CD8-positive, alpha-beta memory T cell (primary cell): ENCODE measurements at places on chromosomes 3 and 15.

GRCh38 chr3:14289590-14290461, 111.2 kb downstream of the LSM3 start:
- DNase-seq = no peak

DNA sequence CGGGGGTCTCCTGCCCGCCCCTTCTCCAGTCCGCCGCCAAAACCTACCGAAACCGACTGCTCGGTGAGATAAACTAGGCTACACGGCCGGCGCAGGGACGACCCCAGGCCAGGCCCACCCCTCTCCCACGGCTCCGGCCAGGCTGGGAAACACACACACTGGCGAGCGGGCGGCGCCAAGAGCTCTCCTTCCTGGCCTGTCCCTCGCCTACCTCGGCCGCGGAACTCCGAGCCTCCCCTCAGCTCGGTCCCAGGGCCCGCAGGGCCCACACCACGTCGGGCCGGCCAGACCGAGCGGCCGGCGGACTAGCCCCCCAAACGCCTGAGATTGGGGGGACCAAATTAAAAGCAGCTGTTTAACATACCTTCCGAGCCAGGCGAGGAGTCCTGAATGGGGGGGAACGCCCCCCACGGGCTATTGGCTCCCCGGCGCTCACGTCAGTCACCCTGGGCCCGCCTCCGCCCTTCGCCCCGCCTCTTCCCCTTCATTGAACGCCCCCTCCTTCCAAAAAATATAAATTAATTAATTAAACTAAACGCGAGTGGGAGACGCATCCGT, 4.0 kb upstream of the SIN3A start:
- peak; percentile 93 for DNase-seq

- no peak for DNase-seq
These were observed 159.4 kb upstream of the SMAD3 start for GRCh38 chr15:66905954-66906353.

DNA sequence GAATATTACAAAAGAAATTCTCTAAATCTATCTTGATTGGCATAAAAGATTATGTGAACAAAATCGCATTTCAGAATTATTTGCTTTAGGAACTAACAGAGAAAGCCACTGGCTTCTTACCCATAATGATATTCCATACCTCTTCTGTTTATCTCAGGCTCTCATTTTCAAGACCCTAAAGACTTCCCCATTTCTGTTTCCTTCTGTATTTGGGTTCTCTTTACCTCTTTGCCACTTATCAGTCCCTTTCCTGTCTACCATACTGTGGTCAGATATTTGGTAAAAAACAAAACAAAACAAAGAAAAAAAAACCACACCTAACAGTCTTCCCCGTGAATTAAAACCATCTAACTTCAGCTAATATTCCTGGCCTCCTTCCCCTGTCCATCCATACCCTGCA, 108.5 kb downstream of the LRRC28 start:
- no peak for DNase-seq

- DNase-seq = no peak
These were observed 9.4 kb upstream of the RAD18 start for GRCh38 chr3:8972639-8973038.

GRCh38 chr3:166110102-166110501, 272.9 kb upstream of the BCHE start:
- DNase-seq = no peak
